Articular chondrocyte of knee joint (primary cell): ENCODE measurements at places on chromosomes 3 and 15. TPM values are rescaled to one million over a fixed set of nuclear protein-coding genes. Genes with fewer than 3 reads are reported as not detected.

FNDC3B gene
- 210 and 212 TPM in 2 replicates for total RNA-seq

CEP19 gene
- 3.5 and 4.6 TPM in 2 replicates for total RNA-seq

NLGN1 gene
- 28.4 and 33.8 TPM in 2 replicates for total RNA-seq

PLXNA1 gene
- 48.2 and 62.9 TPM in 2 replicates for total RNA-seq

ANKUB1 gene
- not detected in 2 replicates for total RNA-seq

BMF gene
- total RNA-seq: 3.2 and 3.5 TPM in 2 replicates

TXNRD3 gene
- 19.9 and 23.7 TPM in 2 replicates for total RNA-seq

TLR9 gene
- total RNA-seq: 0.13 TPM in 1 of 2 replicates, not detected in the other

SENP8 gene
- total RNA-seq: 3.4 and 5.7 TPM in 2 replicates

GP9 gene
- not detected in 2 replicates for total RNA-seq

GPR87 gene
- 0.11 TPM in 1 of 2 replicates, not detected in the other for total RNA-seq

BUB1B gene
- total RNA-seq: 10.7 and 16.3 TPM in 2 replicates

UMPS gene
- total RNA-seq: 25.5 and 91.4 TPM in 2 replicates

GOLGA8S gene
- 0.13 and 0.22 TPM in 2 replicates for total RNA-seq

RTP4 gene
- total RNA-seq: 2.5 and 4.4 TPM in 2 replicates

STRA6 gene
- total RNA-seq: 0.39 and 0.86 TPM in 2 replicates

KLF15 gene
- 1.5 and 2.2 TPM in 2 replicates for total RNA-seq

ERICH6 gene
- 0.39 TPM in 1 of 2 replicates, not detected in the other for total RNA-seq

ATP13A5 gene
- total RNA-seq: not detected in 2 replicates

MRPL47 gene
- 40.8 and 45.2 TPM in 2 replicates for total RNA-seq

ATP13A4 gene
- total RNA-seq: 0.26 and 0.54 TPM in 2 replicates

CYP11A1 gene
- total RNA-seq: 4.6 and 5.2 TPM in 2 replicates

GOLGA6B gene
- not detected in 2 replicates for total RNA-seq

NR1I2 gene
- total RNA-seq: 0.11 and 0.13 TPM in 2 replicates

GOLGA8R gene
- 2.7 and 4.1 TPM in 2 replicates for total RNA-seq

SLC30A4 gene
- 18.6 and 25.7 TPM in 2 replicates for total RNA-seq

NPAP1 gene
- total RNA-seq: 0.11 TPM in 1 of 2 replicates, not detected in the other

LRRN1 gene
- total RNA-seq: 1.4 and 4.5 TPM in 2 replicates

ITIH1 gene
- not detected in 2 replicates for total RNA-seq

CIB2 gene
- total RNA-seq: 3.8 and 4.1 TPM in 2 replicates

ZNF717 gene
- total RNA-seq: 22.0 and 25.3 TPM in 2 replicates

NBEAL2 gene
- total RNA-seq: 2.7 and 3.7 TPM in 2 replicates

LDHAL6B gene
- total RNA-seq: not detected in 2 replicates

ACP3 gene
- not detected in 2 replicates for total RNA-seq

ELL3 gene
- 3.1 and 6.6 TPM in 2 replicates for total RNA-seq

XYLB gene
- total RNA-seq: 9.1 and 10.7 TPM in 2 replicates

TUSC7 gene
- total RNA-seq: not detected in 2 replicates

RASGRF1 gene
- total RNA-seq: not detected in 2 replicates

TPRG1 gene
- 3.7 and 4.3 TPM in 2 replicates for total RNA-seq
